ENCODE measurements at places on chromosomes 1 and 21.

GRCh38 chr1:213852107-213852506 lies 135.7 kb upstream of the PROX1 start:
- no peak for DNase-seq

GRCh38 chr1:212797681-212798080 lies 6.0 kb downstream of the TATDN3 start:
- DNase-seq: no peak

DNA sequence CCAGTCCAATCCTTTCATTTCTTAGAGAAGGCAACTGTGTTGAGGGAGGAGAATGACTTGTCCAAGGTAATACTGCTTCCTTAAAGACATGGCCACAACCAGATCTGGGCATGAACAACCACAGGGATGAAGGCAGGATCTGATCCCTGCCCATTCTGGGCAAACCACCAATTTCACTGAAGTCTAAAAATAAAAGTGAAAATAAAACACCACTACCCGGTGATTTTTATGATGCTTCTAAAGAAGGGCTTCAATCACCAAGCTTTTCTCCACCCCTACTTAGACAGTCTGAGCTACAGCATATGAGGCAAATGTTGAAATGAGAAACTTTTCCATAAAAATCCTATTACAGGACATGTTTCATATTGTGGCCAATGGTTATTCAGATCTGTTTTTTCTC lies 133.0 kb downstream of the PTPN14 start:
- DNase-seq: no peak

DNA sequence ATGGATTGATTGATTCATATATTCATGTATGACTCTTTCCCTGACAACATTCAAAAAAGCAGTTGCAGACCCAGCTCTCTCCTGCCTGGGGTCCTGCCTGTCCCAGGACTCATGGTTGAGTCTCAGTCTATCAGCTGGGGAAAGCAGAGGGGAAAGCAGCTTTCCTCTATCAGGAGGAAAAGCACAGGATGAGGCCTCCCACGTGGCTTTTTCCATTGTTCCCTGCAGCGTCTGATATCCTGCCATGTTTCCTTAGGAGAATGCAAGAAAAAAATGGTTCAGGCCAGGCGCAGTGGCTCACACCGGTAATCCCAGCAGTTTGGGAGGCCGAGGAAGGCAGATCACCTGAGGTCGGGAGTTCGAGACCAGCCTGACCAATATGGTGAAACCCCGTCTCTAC lies 133.0 kb upstream of the VAMP3 start:
- no peak for DNase-seq

- no peak for DNase-seq
Measured at GRCh38 chr1:232386721-232387510, 243.0 kb downstream of the SIPA1L2 start.

DNA sequence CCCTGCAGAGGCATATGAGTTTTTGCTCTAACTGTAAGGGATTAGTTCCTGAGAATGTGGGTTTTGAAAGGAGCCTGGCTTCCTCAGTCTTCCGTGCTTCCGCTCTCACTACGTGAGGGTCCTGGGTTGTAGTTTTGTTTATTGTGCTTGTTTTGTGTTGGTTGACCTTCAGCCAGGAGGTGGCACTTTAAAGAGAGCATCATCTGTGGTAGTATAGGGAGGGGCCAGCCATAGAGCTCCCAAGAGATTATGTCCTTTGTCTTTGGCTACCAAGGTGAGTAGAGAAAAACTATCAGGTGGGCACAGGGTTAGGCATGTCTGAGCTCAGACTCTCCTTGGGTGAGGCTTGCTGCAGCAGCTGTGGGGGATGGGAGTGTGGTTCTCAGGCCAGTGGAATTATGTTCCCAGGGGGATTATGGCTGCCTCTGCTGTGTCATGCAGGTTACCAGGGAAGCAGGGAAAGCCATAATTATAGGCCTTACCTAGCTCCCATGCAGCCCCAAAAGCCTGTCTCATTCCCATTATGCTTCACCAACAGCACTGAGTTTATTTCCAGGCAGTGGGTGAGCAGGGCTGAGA lies 23.5 kb downstream of the CYP4B1 start:
- DNase-seq: no peak

DNA sequence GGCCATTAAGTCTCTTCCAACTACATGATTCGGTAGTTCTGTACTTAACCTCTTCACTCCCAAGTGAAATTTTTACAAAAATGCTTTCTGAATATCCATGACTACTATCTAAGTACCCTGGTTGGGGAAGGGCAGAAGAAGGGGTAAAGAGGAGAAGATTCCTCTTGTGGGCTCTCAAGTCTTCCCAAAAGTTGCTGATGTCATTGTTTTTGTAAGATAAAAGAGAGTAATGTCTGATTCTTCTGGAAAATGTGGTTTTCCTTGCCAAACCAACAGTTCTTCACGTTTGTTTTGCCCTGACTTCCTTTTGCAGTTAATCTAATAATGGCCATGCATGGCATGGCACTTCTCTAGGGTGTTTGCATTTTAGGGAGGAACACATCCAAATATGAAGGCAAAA lies 34.7 kb upstream of the AK4 start:
- no peak for DNase-seq

DNA sequence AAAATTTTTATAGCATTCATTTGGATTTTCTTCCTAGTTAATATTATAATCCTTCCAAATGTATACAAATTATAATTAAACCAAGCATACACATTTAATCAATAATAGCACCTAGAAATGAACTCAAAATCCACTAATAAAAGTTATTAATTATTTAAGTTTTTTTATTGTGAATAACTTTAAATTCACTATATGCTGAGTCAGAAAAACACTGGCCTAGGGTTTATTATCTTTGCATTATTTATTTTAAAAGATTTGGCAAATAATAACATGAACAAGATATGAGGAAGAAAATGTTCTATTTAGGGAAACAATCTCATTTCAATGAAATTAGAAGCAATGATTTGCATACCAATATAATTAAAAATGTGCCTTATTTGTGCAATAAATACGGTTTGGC lies 951.5 kb downstream of the KCNT2 start:
- DNase-seq: no peak

DNA sequence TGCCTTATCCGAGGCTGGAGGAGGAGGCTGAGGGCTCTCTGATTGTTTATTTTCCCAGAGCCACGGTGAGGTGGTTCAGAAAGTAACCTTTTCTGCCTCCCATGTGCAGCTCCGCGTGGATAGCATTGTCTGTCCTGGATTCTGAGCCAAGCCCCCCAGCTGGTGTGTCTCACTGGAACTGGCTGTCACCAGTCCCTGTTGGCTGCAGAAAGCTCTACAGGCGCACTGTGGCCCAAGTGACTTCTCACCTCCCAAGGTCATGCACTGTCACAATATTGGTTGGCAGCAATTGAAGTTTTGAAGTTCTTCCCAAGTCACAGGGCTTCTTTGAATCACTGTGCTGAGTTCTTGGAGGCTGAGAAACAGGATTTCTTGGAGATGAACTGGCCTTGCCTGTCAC lies 8.2 kb downstream of the BMP8A start:
- no peak for DNase-seq

DNA sequence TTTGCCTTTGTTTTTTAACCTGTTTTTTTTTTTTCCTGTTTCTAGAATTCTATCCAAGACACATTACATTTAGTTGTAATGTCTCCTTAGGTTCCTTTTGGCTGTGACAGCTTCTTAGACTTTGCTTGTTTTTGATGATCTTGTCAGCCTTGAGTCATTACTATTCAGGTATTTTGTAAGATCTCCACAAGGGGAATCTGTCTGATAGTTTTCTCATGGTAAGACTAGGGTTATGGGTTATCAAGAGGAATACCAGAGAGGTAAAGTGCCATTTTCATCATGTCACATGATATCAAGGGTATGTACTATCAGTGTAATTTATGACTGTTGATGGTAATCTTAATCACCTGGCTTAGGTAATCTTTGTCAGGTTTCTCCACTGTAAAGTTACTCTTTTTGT lies 99.1 kb upstream of the GFI1 start:
- DNase-seq: no peak
